ENCODE measurements at places on chromosomes 16 and 17. TPM values are rescaled to one million over a fixed set of nuclear protein-coding genes. Genes with fewer than 3 reads are reported as not detected.

Gene CHST5
- total RNA-seq: 0.44 TPM

Gene NMT1
- total RNA-seq: 179 TPM

Gene SALL1
- not detected for total RNA-seq

Gene EVPLL
- not detected for total RNA-seq

Gene GP1BA
- total RNA-seq: not detected

Gene NEUROD2
- not detected for total RNA-seq

Gene FOXK2
- 74.9 TPM for total RNA-seq

Gene VAT1L
- not detected for total RNA-seq

Gene CD7
- total RNA-seq: 284 TPM

Gene CCL7
- total RNA-seq: not detected

Measured in activated CD8-positive, alpha-beta memory T cell treated with anti-CD3 and anti-CD28 coated beads for 36 hours (primary cell).